ENCODE measurements at places on chromosomes 5 and 9.

DNA sequence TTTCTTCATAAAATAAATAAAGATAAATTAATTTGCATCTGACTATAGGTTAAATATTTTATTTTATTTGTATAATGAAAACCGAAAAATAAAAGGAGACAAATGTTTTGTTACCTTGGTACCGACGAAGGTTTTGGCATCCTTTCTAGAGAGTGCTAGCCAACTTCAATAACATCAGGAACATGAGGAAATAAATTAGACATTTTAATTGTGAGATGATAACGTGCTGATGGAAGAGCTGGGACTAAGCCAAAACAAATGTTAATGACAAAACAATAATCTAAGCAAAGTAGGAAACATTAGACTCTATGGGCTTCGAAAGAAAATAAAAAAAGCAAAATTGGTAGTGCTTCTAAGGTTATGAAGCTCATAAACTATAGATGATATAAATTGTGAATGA is 201.0 kb downstream of the IRX2 start:
- no peak for DNase-seq

DNA sequence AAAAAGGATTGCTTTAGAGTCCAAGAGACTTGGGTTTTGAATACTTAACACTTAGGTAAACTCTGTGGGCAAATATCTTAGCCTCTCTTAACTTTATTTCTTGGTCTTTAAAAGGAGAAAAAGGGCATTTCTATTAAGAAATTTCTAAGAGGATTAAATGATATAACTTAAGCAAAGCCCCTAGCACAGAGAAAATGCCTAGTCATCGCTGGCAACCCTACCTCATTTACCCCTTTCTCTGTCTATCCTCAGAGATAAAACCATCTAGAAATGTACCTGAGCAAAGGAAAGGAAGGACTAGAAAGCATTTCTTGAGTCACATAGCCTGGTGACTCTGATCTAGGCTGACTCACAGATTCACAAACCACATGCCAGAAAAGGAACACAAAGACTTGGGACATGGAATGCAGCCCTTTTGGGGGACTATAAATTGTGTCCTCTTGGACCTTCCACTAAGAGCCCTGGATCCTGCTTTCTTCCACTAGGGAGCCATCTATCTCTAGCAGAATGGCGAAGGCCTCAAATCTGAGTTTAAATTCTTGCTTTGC is 120.6 kb downstream of the FOXD1 start:
- peak; percentile 9 for DNase-seq

DNA sequence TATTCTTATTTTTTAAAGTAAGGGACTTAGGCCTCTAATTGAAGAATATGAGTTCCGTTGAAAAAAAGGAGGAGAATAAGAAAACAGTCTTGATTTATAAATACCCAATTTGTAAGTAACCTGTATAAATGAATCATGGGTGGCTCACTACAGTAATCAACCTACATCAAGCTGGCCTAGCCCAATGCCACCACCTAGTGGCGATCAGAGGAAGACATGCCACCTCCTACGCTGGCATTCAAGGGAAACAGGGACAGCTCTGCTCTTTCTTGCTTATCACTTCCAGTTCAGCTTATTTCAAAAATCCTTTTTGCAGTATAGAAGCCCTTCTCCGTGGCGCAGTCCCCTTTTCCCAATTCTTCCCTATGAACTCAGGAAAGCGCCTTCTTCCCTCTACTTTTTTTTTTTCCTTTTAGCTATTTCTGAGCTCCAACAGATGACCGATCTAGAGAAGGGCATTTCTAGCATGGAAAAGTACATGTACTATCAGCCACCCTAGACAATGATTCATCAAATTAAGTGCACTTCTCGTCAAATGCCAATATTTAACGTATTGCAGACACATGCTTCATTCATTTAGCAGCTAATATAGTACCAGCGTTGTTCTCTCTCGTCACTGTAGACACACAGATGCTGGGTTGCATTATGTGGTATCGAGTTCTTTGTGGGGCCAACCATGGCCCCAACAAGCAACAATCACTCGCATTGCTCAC is 28.3 kb downstream of the PTPN3 start:
- DNase-seq: peak; percentile 80

- no peak for DNase-seq
Observed at GRCh38 chr9:128638580-128638979, 18.1 kb downstream of the DYNC2I2 start.

DNA sequence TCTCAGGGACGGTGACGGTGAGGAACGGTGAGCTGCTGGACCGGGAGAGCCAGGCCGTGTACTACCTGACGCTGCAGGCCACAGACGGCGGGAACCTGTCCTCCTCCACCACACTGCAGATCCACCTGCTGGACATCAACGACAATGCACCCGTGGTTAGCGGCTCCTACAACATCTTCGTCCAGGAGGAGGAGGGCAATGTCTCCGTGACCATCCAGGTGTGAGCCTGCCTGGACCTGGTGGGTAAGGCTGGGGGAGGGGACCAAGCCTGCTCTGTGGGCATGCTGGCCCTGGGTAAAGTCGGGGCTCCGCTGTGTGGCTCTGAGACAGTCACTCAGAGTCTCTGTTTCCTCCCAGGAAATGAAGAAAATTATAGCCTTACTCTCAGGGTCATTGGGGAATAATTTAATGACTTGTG is 29.3 kb downstream of the CDHR2 start:
- DNase-seq: peak; percentile 28

GRCh38 chr5:157390551-157391297 is 69.3 kb upstream of the NIPAL4 start:
- peak; percentile 57 for DNase-seq

GRCh38 chr9:124047251-124047672 is 35.7 kb downstream of the LHX2 start:
- no peak for DNase-seq

GRCh38 chr5:87423755-87424154 is 11.0 kb upstream of the CCNH start:
- DNase-seq: no peak

DNA sequence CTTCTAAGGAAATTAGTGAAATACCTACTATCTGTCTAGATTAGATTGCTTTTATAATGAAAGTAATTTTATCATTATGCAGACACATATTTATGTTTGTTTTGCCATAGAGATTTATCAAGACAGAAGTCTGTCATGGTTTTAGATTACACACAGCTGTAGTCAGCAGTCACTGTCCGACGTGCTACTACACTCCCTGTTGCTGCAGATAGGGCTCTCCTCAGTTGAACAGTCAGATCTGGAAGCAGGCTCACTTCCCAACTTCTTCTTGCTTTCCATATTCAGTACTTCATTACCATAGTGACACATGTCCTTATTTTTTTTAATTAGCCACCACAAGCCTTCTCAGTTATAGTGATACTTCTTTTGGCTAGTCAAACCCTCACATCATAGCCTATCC is 329.9 kb upstream of the ITGA1 start:
- DNase-seq: no peak

DNA sequence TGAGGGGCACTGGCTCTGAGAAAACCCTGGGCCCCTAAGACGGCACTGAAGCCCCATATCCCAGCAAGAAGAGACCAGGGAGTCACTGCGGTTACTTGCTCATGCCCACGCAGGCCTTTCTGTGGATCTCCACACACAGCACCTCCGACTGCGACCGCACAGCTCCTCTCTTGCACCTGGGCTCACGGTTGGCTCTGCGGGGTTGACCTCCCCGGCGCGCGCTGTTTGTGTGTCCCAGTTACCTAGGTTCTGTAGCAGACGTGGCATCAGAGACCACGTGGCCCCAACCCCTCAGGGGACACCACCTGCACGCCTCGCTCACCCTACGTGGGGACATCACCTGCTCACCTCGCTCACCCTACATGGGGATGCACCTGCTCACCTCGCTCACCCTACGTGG is 12.7 kb downstream of the LPCAT1 start:
- DNase-seq: no peak
